H7 (cell line): ENCODE measurements at places on chromosomes 13 and 19. TPM values are rescaled to one million over a fixed set of nuclear protein-coding genes. Genes with fewer than 3 reads are reported as not detected.

GRCh38 chr13:23953860-23954512, 56.7 kb upstream of the C1QTNF9B start:
- DNase-seq, result no peak

GRCh38 chr13:59970847-59971246, 192.9 kb downstream of the DIAPH3 start:
- peak; percentile 5 for DNase-seq

GRCh38 chr13:30421093-30422053, 920 bp upstream of the UBE2L5 start:
- peak; percentile 89 for DNase-seq

DNA sequence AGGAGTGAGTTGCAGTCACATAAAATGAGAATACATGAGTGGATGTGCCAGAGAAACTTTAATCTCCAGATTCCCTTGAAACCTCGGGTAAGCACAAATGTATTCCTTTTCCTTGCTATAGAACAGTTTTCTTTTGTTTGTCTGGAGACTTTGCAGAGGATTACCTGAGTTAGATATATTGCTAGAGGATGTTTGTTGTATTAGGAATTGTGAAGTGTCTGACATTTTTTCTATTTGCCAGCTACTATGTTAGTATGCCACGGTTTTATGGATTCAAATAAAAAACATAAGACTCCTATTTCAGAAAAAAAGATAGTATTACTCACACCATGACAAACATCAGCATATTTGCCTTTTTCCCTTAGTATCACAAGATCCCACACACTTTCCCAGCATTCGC, 844.9 kb upstream of the SLITRK5 start:
- no peak for DNase-seq

GRCh38 chr19:10899151-10899653, 27.8 kb downstream of the CARM1 start:
- DNase-seq, result no peak

DNA sequence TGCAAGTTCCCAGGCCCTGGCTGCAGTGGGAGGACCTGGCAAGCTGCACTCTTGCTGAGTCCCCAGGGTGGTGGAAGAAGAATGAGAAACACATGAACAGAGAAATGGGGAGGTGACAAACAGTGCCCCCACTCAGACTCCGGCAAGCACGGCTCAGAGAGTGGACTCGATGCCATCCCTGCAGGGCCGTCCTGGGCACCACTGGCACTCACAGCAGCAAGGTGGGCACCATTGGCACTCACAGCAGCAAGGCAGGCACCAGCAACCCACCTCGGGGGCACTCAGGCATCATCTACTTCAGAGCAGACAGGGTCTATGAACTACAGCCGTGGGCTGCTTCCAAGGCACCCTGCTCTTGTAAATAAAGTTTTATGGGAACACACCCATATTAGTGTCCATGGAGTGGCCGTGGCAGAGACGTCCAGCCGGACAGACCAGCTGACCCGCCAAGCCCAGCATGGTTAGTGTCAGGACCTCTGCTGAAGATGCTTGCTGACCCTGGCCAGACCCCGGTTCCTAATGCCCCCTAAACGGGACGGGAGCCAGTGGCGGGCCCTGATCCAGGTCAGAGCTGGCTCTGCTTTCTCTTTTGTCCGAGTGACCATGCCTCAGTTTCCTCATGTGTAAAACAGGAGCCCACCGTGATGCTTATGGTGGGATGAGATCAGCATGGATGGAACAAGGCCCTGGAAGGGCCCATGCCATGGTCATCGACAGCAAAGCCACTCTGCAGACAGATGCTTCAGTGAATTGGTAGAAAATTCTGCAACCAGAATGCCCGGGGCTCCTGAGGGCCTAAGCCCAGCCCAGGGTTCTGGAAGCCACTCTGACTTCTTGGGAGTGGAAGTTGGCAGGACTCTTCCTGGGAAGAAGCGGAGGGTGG, 2.1 kb upstream of the F10 start:
- peak; percentile 39 for DNase-seq

- DNase-seq, result no peak
Observed at GRCh38 chr13:49256841-49257240, 9.1 kb downstream of the CDADC1 start.

DNA sequence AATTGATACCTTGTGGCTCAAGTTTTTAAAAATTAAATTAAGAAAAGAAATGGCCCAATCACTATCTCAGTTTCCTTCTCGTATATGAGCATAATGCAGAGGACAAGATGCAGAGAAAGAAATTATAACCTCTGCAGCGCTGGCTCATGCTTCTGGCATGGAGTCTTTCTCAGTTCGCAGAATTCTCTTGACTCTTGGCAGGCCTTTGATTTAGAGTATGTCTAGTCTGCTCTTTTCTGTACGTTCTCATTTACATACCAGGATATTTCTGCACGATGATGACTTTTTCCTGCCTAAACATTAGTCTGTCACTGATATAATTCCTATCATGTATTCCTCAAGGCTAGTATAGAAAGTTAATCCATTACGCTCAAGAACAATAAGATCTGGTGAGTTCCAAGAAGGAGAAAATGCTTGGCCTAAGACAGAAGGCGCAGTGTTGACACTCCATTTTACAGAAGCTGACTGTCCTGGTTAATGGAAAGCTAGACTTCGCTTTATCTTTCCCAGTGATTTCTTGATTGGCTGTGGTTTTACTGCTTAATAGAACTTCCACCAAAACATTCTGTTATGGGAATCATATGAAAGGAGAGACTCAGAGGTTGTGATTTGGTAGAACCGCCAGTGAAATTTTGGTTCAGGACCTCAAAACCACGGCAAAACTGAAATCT, 1.7 kb upstream of the SMAD9 start:
- no peak for DNase-seq

- DNase-seq, result no peak
Observed at GRCh38 chr13:112876305-112877000, 92.6 kb upstream of the MCF2L start.

- DNase-seq, result no peak
Observed at GRCh38 chr13:36820222-36820621, 1.2 kb downstream of the RFXAP start.

GRCh38 chr13:111021270-111021669, 93.8 kb upstream of the ARHGEF7 start:
- DNase-seq, result no peak

DNA sequence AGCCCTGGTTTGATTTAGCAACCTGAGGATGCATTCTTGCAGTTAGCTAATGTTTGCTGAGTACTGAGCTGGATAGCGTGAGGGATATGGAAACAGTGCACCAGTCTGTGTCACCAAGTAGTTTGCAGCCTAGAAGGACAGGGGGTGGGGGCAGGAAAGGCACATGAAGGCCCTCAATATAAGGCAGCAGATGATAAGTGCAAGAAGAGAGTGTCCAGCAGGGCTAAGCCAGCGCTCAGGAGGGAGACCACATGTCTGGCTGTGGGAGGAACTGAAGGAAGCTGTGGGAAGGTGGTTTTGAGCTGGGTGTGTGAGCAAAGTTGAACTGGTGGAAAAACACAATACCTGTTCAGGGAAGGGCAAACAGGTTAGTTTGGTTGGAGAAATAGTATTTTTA, 1.7 kb downstream of the CXCL17 start:
- no peak for DNase-seq

DNA sequence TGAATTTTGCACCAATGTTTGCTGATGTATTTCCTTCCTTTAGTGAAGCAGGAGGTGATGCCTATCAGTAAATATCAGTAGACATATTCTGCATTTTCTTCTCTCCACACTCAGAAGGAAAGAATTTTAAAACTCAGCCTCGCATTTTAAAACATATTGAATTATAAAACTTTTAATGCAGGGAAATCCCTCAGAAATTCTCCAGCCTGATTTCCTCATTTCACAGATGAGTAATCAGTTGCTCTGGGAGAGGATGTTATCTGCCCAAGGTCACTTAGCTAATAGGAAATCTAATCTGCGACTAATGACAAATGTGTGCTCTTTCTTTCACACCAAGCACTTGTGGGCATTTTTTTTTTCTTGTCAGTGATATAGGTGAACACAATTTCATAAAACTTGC, 320.6 kb downstream of the ITGBL1 start:
- DNase-seq, result no peak

DNA sequence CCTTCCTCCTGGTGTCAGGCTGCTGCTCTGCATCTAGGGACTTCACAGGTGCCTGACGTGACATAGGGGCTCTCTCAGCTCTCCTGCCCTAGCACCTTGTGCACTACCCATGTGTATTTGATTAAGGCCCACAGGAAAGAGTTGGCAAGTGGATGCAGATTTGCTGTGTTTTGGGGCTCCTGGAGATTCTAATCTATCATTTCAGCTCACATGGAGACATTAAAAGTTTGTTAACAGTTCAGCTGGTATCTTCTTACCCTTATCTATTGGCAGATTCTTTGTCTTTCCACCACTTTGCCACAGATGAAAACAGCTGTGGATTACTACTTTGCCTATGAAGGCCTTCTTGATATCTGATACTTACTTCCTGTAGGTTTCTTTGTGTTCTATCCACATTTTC, 41.9 kb downstream of the WASF3 start:
- no peak for DNase-seq

DNA sequence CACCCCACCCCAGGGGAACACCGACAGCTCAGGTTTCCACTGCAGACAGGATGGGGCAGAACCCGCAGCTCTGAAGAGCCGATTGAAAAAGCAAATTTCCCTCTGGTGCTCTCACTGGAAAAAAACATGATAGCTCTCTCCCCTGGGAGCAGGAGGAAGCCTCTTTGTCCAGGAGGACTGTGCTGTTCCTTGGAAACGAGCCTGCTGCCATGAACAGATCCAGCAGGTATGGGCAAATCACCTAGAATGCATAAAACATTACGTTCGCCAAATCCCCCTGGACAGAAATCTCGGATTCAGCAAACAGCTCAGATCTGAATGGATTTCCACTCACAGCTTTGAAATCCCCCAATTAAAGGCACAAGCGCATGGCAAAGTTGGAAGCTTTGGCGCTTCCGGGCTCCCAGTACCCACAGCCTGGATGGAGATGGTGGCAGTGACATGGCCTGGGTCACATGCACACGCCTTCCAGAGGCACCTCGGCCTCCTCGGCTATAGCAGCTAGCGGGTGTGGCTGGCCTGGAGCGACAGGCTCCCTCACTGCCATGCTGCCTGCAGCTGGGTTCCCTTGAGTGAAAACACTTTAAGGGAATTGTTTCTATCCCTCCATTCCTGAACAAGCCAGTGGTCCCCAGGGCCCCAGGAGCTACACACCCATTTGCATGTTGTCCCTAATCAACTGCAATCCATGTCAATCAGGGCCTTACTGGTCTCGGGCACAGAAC, 59.1 kb downstream of the CEBPG start:
- DNase-seq, result peak; percentile 35

DNA sequence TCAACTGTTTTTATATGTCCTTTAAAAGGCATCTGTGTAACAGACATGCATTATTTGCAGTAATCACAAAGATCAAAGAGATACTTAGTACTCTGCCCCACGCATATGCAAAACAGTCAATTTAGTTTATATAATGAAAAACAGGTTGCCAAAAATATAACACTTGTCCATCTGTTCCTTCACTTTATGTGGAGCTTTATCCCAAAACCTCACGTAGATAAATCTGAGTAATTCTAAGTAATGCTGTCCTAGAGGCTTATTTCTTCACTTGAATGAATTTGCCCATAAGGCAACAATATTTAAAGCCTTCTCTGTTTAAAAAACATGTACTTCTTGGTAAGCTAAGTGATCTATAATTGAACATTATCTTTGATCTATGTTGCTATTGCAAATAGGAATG, 20.3 kb upstream of the SLITRK6 start:
- DNase-seq, result no peak

DNA sequence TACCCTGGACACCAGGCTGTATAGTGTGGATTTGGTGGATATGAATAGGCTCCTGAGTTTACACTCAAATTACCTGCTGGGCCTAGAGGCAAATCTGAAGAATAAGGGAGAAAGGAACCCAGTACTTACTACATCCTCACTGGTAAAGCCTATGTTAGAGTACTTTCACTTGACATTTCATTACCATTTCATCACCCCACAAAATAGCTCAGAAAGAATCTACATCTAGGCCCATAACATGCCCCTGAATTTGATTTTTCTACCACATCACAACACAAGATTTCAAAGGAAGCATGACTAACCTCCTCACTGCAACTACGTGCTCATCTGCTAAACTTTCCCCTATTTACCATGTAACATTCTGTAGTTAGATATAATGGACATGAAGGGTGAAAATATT, 43.3 kb downstream of the VWA8 start:
- no peak for DNase-seq

- no peak for DNase-seq
Observed at GRCh38 chr19:17684256-17684655, 3.9 kb downstream of the UNC13A start.

GRCh38 chr13:50403311-50403710, 388.1 kb downstream of the KCNRG start:
- no peak for DNase-seq

The EBI3 gene
- 0.10 and 0.67 TPM in 2 replicates for total RNA-seq

The ATP8A2 gene
- 0.38 and 0.59 TPM in 2 replicates for total RNA-seq

The SLC27A5 gene
- total RNA-seq, result 19.4 and 23.9 TPM in 2 replicates

The PTGIR gene
- total RNA-seq, result 0.14 and 0.18 TPM in 2 replicates

The PRODH2 gene
- total RNA-seq, result not detected in 2 replicates

The RNF225 gene
- 0.70 TPM in 1 of 2 replicates, not detected in the other for total RNA-seq
